Activated CD4-positive, alpha-beta T cell treated with anti-CD3 and anti-CD28 coated beads, Interleukin-2, amount 50 U/mL, for 48 hours (primary cell): ENCODE measurements at places on chromosomes 4 and X.

- no peak for DNase-seq
Observed at GRCh38 chr4:129231945-129232588, 136.1 kb downstream of the C4orf33 start.

DNA sequence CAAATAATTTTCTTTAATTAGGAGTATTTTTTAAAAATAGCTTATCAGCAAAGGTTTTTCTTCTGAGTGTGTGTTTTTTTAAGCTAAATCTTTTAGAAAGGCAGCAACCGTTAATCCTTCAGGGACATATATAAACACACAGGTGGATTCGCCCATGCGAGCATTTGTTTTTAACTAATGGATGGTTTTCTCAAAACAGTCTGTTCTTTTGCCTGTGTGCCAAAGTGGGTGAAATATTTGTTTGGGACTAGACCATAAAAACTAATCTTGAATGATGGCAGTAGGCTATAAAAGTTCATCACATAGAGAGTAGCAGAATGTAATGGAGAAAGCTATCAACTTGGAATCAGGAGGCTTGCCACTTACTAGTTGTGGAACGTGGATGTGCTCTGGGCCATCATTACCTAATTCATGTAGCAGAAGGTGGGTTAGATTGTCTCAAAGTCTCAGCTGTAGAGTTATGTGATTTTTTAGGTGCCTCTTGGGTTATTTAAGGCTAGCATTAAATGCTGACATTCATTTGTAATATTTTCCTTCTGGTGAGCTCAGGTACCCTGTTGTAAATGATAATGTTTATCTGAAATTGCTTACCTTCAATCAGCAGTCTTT lies 7.4 kb upstream of the TAPT1 start:
- no peak for DNase-seq

DNA sequence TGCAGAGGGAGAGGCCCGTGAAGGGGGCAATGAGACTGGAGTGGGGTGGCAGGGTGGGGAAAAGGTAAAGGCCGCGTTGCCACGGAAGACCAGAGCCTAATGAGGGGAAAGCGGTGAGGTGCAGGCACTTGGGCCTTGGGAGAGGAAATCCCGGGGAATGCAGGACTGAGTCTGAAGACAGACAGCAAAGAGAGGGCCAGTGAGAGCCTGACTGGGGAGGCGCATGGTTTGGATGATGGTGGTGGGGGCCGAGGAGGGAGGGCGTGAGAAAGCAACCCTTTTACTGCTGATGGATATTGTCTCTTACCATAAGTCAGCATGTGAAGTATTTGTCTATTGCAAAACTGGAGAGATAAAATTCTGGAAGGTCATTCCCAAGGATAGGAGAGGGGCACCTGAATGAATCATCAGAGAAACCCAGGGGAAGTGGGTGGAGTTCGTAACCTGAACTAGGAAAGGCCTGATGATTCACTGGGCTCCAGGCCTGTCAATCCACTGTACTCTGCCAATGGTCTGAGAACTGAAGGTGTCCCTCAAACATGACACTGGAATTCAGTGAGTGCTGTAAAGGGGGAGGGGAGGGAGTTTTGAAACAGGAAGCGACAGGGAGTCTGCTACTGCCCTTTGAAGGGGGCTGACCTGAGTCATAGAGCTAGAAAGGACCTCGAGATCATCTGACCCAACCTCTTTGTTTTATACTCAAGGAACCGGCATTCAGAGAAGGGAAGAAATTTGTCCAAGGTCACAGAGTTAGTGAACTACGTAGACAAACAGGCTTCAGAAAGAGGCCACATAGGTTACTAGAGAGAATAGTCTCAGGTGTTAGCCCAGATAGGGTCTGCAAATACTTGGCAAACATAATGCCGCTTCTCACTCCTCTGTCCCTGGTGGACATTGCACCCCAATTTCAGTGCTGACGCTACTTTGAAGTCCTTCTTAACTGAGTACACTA lies 52.2 kb downstream of the NALF2 start:
- no peak for DNase-seq

GRCh38 chr4:53956454-53956853 lies 108.0 kb downstream of the CHIC2 start:
- DNase-seq, result no peak
